Temporal lobe (tissue), 4 donors: ENCODE measurements at places on chromosomes 16 and 17. TPM values are rescaled to one million over a fixed set of nuclear protein-coding genes. Genes with fewer than 3 reads are reported as not detected.

Gene BCL6B
- total RNA-seq: 1.5 TPM

Gene PRSS36
- 0.49 TPM for total RNA-seq

Gene KREMEN2
- total RNA-seq: 0.25 TPM

Gene MRPL27
- total RNA-seq: 28.8 TPM

Gene KRTAP1-1
- total RNA-seq: not detected

Gene IGF2BP1
- total RNA-seq: 0.74 TPM

Gene RNF112
- 21.6 TPM for total RNA-seq

Gene CD68
- 0.25 TPM for total RNA-seq

Gene PGS1
- 26.8 TPM for total RNA-seq

Gene KRTAP4-5
- total RNA-seq: not detected

Gene RASL10B
- total RNA-seq: 5.4 TPM

Gene RAC3
- total RNA-seq: 117 TPM
